ENCODE measurements at places on chromosomes 2 and 18. TPM values are rescaled to one million over a fixed set of nuclear protein-coding genes. Genes with fewer than 3 reads are reported as not detected.

Gene CXCR1
- total RNA-seq = not detected

Gene FOXI3
- total RNA-seq = not detected

Gene TDRD15
- total RNA-seq = 0.07 TPM

Gene UCN
- total RNA-seq = 2.2 TPM

Gene TM4SF20
- total RNA-seq = not detected

Gene CDKL4
- not detected for total RNA-seq

Gene SLC11A1
- 1.6 TPM for total RNA-seq

Gene SPHKAP
- not detected for total RNA-seq

Gene TUBA4B
- not detected for total RNA-seq

Gene ZEB2
- 101 TPM for total RNA-seq

Gene OR6B2
- total RNA-seq = not detected

Gene MAP3K20
- 30.4 TPM for total RNA-seq

Gene MARCHF4
- not detected for total RNA-seq

GRCh38 chr2:31434911-31435310 is 20.4 kb upstream of the XDH start:
- no peak overlapping the region for H3K27ac ChIP-seq
- no peaks in the 10 kb centered on the region for H3K4me1 ChIP-seq
- H3K36me3 ChIP-seq = no peaks in the 10 kb centered on the region

- no peak for DNase-seq
- H3K36me3 ChIP-seq = no peaks in the 10 kb centered on the region
Observed at GRCh38 chr18:49841236-49842217, 28.2 kb upstream of the ACAA2 start.

DNA sequence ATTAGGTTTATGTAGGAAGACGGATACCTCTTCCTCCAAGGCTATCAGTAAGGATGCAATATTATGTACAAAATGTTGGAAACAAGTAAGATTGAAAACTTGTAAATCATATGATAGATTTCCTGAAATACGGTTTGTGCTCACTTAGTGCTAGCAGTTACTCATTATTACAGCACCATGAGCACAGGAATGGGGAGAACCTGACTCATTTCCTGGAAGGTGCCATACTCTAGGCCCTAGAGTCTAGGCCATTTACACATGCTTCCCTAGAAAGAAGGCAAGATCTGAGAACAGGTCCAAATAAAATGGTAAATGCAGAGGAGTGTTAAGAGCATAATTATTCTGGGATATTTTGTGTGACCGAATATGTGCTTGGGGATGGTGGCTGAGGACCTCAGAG is 467.7 kb upstream of the CELF4 start:
- no peaks in the 10 kb centered on the region for H3K4me1 ChIP-seq
- H3K36me3 ChIP-seq = no peaks in the 10 kb centered on the region
- no peak overlapping the region for H3K4me3 ChIP-seq
- no peaks in the 10 kb centered on the region for H3K27me3 ChIP-seq
- DNase-seq = no peak
- no peak overlapping the region for H3K27ac ChIP-seq

DNA sequence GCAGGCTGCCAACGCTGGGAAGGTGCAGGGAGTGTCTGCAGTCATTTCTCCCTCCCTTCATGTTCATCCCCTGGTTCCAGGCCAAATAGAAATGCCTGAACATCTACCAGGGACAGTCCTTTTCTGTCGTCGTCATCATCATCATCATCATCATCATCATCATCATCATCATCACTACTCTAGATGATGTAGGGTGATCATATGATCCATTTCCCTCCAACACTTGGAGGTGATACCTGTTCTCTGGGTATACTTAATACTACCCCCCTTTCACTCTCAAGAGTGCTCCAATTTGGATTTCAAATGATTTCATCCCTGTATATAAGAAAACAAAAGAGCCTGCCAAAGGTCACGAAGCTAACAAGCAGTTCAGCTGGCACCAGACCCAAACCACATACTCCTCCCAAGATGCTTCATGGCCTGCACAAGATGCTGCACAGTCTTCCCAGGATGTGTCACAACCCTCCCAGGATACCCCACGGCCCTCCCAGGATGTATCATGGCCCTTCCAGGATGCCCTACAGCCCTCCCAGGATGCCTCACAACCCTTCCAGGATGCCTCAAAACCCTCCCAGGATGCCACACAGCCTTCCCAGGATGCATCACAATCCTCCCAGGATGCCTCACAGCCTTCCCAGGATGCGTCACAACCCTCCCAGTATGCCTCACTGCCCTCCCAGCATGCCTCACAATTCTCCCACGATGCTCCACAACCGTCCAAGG is 257.9 kb downstream of the DYSF start:
- no peaks in the 10 kb centered on the region for H3K4me1 ChIP-seq
- no peak for DNase-seq
- H3K36me3 ChIP-seq = no peaks in the 10 kb centered on the region
- peaks cover 61% of the 10 kb centered on the region for H3K27me3 ChIP-seq
- H3K4me3 ChIP-seq = no peak overlapping the region
- H3K27ac ChIP-seq = no peak overlapping the region

GRCh38 chr2:203225423-203226039 is 13.3 kb upstream of the CYP20A1 start:
- H3K4me3 ChIP-seq = no peak overlapping the region
- H3K36me3 ChIP-seq = 0 out of 3 replicates have a peak, but pooled peaks cover 2% of the 10 kb centered on the region
- H3K27me3 ChIP-seq = no peaks in the 10 kb centered on the region
- no peaks in the 10 kb centered on the region for H3K4me1 ChIP-seq
- no peak for DNase-seq

DNA sequence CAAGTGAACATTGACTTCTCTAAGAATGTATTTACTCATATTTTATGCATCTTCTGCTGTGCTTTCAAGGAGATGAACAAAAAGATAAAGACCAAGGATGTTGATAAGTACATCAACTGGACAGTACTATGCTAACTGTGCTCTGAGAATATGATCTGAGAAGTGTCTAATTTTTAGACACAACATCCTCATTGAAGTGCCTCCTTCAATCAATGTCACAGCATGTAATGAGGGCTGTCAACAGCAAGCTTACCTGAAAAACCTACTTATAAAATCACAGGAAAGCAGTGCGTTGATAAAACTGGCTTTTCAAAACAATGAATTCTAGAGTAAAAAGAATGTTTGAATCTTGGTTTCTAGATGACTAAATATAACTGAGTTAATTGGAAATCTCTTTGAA is 452.9 kb upstream of the DSEL start:
- no peaks in the 10 kb centered on the region for H3K4me1 ChIP-seq
- no peaks in the 10 kb centered on the region for H3K36me3 ChIP-seq
- no peaks in the 10 kb centered on the region for H3K27me3 ChIP-seq
- no peak overlapping the region for H3K4me3 ChIP-seq

GRCh38 chr2:186058614-186059013 is 320.0 kb downstream of the FSIP2 start:
- no peaks in the 10 kb centered on the region for H3K27me3 ChIP-seq
- no peaks in the 10 kb centered on the region for H3K4me1 ChIP-seq
- H3K27ac ChIP-seq = no peak overlapping the region
- no peak for DNase-seq
- H3K4me3 ChIP-seq = no peak overlapping the region
- no peaks in the 10 kb centered on the region for H3K36me3 ChIP-seq

GRCh38 chr18:78692105-78692504 is 287.5 kb upstream of the SALL3 start:
- H3K27ac ChIP-seq = no peak overlapping the region
- no peaks in the 10 kb centered on the region for H3K27me3 ChIP-seq
- DNase-seq = no peak

DNA sequence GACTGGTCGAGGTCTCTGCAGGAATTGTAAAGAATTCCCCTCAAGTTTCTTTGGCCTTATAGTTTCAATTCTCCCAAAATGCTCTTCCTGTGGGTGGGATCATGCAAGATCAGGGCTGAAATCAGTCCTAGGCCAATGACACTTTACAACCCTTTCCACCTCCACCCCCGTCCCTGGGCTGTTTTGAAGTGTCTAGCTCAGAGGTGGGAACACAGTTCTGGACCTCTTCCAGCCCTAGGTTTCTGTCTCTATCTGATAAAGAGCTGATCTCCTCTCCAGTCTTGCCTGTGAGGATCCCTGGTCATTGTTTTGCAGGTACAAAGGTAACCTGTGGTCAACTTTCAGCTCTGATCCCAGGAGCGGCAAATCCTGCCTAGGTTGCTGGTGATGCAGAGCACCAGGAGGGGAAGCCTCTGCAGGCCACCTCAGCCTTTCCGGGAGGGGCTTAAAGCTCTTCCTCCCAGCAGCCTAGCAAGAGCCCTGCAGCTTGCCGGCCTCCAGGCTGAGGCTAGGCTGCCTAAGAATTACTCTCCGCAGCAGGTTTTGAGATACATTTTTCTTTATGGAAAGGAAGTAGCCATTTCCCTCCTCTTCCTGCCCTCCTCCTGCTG is 69.8 kb upstream of the WIPF1 start:
- H3K4me1 ChIP-seq = no peaks in the 10 kb centered on the region
- H3K27ac ChIP-seq = no peak overlapping the region
- no peaks in the 10 kb centered on the region for H3K36me3 ChIP-seq
- peaks cover 34% of the 10 kb centered on the region for H3K27me3 ChIP-seq
- H3K4me3 ChIP-seq = no peak overlapping the region

GRCh38 chr2:68466361-68466777 is 725 bp downstream of the FBXO48 start:
- peak overlapping the region; percentile 76 for H3K4me3 ChIP-seq
- H3K27me3 ChIP-seq = no peaks in the 10 kb centered on the region
- DNase-seq = peak; percentile 38
- peak overlapping the region; percentile 65 for H3K27ac ChIP-seq
- H3K36me3 ChIP-seq = no peaks in the 10 kb centered on the region
- peaks cover 8% of the 10 kb centered on the region for H3K4me1 ChIP-seq

DNA sequence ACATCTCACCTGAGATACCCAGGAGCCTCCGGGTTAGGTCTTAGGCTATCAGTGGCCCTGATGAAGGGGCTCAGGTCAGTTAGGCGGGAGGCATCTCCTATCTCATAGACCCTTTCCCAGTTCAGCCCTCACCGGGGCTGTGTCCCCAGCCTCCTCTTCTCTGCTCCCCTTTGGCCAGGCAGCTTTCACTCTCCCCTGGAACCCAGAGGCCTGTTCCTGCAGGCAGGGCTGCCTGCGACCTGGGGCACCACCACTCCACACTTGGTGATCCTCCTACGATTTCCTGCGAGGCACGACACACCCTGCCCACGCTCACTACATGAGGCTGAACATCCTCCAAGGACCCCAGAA is 51.2 kb downstream of the SFXN5 start:
- H3K27me3 ChIP-seq = no peaks in the 10 kb centered on the region
- no peak for DNase-seq
- H3K36me3 ChIP-seq = peaks cover 11% of the 10 kb centered on the region

DNA sequence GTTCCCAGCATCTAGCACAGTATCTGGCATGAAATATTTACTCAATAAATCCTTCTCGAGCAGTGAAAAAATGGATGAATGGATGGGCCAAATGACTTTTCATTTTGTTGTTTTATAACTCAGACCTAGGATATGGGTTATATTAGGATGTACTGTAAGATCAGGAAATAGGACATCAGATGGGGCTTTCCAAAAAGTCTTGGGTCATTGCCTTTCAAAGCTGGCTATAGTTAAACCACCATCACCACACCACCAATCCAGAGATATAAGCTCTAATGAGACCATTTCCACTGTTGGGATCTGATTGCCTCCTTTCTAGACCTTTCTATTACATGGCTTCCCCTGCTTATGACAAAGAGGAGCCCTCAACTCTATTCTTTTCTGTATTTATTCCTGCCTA is 525.0 kb upstream of the TCF4 start:
- H3K4me3 ChIP-seq = no peak overlapping the region
- H3K36me3 ChIP-seq = no peaks in the 10 kb centered on the region
- H3K4me1 ChIP-seq = no peaks in the 10 kb centered on the region
- no peaks in the 10 kb centered on the region for H3K27me3 ChIP-seq
- no peak for DNase-seq

DNA sequence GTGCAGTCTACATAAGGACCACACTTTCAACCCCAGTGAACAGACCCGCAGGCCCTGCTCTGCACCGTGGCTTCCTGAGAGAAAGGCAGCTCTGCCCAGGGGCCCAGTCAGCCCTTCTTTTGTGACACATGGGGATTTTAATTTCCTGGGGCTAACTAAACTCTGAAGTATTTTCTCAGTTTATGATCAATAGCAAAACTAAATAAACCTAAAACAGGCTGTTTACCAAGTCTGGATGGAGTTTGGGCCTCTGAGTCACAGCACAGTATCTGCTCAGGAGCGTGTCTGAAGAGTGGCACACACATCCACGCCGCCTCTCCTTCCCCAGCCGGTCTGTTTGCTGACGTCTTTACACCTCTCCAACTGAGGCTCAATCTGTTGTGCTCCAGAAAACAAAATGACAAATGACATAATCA is 72.3 kb downstream of the LDLRAD4 start:
- peaks cover 51% of the 10 kb centered on the region for H3K27me3 ChIP-seq
- no peaks in the 10 kb centered on the region for H3K36me3 ChIP-seq
- H3K27ac ChIP-seq = no peak overlapping the region
- H3K4me3 ChIP-seq = no peak overlapping the region

GRCh38 chr18:80107426-80107825 is 1.6 kb upstream of the ADNP2 start:
- DNase-seq = no peak
- H3K27ac ChIP-seq = no peak overlapping the region
- H3K4me1 ChIP-seq = peaks cover 40% of the 10 kb centered on the region
- H3K4me3 ChIP-seq = no peak overlapping the region
- H3K27me3 ChIP-seq = no peaks in the 10 kb centered on the region

DNA sequence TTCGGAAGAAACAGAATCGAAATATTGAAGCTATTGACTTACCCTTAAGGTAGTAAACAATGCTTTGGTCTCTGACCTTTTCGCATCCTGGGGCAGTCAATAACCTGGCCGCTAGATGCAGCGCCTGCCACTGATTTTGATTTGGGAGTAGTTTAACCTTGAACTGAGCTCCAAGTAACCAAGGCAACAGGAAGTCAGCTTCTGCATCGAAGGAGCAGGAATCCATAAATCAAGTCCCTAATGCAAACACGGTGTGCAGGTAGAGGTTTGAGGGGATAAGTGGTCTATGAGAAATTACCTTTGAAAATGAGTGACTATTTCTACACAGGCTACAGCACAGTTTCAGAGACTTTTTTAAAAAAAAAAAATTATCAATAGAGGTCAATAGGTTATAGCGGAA is 353.5 kb downstream of the SETBP1 start:
- H3K36me3 ChIP-seq = no peaks in the 10 kb centered on the region
- DNase-seq = no peak
- H3K27ac ChIP-seq = no peak overlapping the region
- H3K4me1 ChIP-seq = no peaks in the 10 kb centered on the region
- H3K27me3 ChIP-seq = no peaks in the 10 kb centered on the region

GRCh38 chr2:233838251-233838650 is 16.1 kb downstream of the HJURP start:
- no peak overlapping the region for H3K27ac ChIP-seq
- no peaks in the 10 kb centered on the region for H3K27me3 ChIP-seq
- H3K4me3 ChIP-seq = no peak overlapping the region
- H3K36me3 ChIP-seq = peaks cover 92% of the 10 kb centered on the region
- DNase-seq = no peak

DNA sequence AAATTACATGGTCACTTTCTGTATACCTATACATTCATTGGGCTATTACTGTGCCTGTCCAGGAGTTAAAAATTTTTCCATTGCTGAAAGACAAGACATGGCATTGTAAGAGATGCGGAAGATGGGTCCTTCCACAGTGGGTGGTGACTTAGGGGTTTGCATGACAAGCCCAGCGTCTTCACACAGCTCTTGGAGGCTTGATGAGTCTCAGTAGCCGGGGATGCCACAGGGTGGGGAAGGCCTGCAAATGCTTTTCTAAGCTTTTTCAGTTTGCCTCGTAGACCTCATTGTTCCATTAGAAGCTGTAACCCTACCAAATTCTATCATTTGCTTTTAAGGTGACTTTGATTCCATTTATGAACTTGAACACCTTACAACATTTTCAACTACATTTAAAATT is 18.1 kb upstream of the MAPRE3 start:
- H3K27ac ChIP-seq = no peak overlapping the region
- no peak for DNase-seq
- no peaks in the 10 kb centered on the region for H3K36me3 ChIP-seq
- H3K4me1 ChIP-seq = peaks cover 14% of the 10 kb centered on the region
- peaks cover 62% of the 10 kb centered on the region for H3K27me3 ChIP-seq
- H3K4me3 ChIP-seq = no peak overlapping the region

All from K562 (cell line).